ENCODE measurements at places on chromosomes 7 and 10.

DNA sequence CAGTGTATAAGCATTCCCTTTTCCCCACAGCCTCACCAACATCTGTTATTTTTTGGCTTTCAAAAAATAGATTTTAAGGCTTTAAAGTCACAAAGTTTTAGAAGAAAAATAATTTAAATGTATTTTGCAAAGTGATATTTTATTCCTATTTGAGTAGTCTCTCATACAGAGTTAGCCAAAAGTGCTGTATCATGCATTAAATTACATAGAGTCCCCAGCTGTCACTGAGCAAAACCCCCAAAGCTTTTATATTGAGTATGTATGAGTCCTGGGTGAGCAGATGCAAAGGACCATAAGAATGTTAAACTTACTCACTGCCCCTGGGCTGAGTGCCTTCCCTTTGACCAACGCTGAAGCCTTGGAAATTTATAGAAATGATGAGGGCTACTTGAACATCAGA, 70.4 kb upstream of the PTN start:
- no peak for DNase-seq

DNA sequence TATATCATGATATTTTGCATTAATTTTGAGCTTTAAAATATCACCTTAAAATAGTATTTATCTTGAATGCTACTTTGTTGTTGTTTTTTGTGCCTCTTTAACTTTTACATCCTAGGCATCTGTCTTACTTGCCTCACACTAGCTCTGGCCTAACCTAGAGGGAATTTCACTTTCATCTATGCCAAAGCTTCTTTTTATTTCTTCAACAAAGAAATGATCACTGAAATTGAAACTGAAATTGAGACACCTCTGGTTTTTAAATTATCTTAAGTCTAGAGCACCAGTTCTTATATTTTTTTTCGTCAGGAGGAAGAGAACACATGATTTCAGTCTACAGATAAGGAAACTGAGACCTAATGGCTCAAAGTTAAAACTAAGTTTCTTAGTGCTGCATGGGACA, 3.5 kb upstream of the SCIN start:
- no peak for DNase-seq

DNA sequence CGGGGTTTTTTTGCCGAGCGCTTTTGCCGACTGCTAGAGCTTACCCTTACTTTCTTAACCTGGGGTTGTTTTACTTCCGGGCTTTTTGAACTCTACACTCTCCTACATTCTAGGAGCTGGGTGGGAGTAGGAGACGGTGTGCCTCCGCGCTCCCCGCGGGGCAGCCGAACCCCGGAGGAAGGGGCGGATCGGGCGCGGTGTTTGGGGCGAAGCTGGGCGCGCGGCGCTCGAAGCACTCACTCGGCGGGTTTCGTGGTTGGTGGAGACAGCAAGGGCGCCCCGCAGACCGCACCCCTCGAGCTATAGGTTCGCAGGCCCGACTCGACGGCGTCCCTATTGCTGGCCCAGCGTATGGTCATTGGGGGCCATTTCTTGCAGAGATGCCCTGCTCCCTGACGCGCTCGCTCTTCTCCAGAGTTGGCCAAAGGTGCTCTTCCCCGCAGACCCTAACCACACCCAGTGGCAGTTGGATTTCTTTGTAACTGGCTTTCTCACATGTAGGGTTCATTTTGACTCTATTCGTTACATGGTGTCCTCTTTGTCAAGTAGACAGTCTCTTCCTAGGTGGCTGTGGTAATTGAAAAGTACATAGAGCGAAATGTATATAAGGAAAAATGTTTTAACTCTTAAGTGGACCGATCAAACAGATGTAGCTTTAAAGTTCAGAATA, 364 bp downstream of the ZNF518A start:
- no peak for DNase-seq

GRCh38 chr7:104059103-104059502, 69.6 kb upstream of the RELN start:
- no peak for DNase-seq

DNA sequence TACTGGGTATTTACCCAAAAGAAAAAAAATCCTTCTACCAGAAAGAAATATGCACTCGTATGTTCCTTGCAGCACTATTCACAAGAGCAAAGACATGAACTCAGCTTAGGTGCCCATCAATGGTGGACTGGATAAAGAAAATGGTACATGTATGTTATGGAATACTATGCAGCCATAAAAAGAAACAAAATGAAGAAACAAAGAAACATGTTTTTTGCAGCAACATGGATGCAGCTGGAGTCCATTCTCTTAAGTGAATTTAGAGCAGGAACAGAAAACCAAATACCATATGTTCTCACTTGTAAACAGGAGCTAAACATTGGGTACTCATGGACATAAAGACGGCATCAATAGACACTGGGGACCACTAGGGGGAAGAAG, 5.5 kb upstream of the GNB2 start:
- no peak for DNase-seq

- no peak for DNase-seq
These were observed 24.0 kb downstream of the CNNM1 start for GRCh38 chr10:99353182-99353581.

DNA sequence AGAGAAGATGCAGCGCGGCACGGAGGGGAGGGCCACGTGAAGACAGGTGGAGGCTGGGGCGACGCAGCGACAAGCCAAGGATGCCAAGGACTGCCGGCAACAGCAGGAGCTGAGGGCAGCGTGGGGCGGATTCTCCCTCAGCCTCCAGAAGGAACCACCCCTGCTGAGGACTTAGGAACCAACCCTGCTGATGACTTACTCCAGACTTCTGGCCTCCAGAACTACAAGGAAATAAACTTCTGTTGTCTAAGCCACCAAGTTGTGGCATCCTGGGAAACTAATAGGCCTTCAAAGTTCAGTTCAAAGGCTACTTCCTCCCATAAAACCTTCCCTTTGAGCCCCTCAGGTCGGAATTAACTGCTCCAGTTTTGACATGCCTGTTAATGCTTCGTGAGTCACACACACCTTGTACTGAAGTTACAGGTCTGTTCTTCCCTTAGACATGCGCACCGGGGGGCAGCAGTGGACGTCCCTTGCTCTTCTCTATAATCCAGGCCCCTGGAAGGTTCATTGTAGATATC, 88.4 kb upstream of the RHEB start:
- DNase-seq = no peak

GRCh38 chr7:91694351-91694841, 186.1 kb downstream of the MTERF1 start:
- DNase-seq = no peak

- no peak for DNase-seq
These were observed 56.5 kb upstream of the PFKFB3 start for GRCh38 chr10:6146013-6146785.

GRCh38 chr10:5480162-5480941, 19.0 kb downstream of the CALML5 start:
- no peak for DNase-seq

- peak; percentile 77 for DNase-seq
These were observed 75.9 kb downstream of the HIBADH start for GRCh38 chr7:27586825-27587224.

DNA sequence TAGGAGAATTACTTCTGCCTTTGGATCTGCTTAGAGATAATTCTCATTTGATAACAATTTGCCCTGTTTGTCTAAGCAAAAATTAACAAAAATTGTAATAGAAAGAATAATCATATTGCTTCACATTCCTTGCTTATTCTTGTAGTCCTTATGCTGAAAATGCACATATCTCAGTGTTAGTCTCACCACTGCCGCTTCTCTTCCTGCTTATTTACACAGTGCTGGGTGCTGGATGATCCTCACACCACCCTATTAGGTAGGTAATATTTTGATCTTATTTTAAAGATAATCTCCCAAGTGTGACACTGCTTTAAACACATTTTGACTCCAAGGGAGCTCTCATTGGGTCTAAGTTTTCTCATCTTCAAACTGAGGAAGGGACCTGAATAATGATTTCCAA, 46.0 kb downstream of the ABCA13 start:
- no peak for DNase-seq

- DNase-seq = no peak
These were observed 487.9 kb downstream of the KCNMA1 start for GRCh38 chr10:77149706-77150105.

- no peak for DNase-seq
These were observed 101.4 kb downstream of the PPP1R17 start for GRCh38 chr7:31788445-31788844.

GRCh38 chr10:3811291-3811870, 26.4 kb upstream of the KLF6 start:
- DNase-seq = no peak

DNA sequence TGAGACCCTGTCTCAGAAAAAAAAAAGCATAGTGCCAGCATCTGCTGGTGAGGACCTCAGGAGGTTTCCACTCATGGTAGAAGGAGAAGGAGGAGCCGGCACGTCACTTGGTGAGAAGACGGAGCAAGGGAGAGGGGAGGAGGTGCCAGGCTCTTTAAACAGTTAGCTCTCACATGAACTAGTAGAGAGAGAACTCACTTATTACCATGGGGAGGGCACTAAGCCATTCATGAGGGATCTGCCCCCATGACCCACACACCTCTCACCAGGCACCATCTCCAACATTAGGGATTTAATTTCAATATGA, 62.9 kb upstream of the VKORC1L1 start:
- no peak for DNase-seq

DNA sequence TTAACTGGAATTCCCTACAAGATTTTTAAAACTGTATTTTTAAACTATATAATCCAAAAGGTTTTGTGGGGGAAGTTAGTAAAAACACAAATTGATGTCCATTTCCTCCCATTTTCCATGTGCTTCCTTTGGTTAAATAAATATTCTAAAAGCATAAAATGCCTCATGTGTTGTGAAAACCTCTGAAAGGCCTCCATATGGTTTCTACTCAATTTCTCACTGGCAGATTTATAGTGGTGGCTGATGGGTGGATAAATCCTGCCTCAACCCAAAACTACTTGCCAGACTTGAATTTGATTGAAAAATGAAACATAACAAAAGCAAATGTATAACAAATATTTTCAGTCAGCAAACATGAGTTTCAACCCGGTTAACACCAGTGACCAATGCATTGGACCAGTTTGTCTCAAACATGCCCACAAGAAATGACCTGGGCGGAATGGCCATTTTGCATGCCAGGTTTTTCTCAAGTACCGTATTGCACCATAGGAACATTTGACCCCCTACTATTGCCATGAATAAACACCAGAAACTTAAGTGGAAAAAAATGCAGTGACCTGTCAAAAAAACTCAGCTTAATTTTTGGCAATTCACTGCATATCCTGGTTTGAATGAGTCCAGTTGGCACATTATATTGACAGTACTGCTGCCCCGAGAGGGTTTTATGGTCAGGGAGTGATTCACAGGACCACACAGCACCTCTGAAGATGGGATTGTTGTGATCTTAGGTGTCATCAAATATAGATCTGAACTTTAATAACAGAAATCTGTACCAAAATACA, 454.6 kb upstream of the ANKRD30A start:
- DNase-seq = no peak

GRCh38 chr10:52801947-52802346, 29.4 kb upstream of the MBL2 start:
- no peak for DNase-seq

GRCh38 chr10:17386616-17387075, 67.7 kb downstream of the ST8SIA6 start:
- DNase-seq = no peak

DNA sequence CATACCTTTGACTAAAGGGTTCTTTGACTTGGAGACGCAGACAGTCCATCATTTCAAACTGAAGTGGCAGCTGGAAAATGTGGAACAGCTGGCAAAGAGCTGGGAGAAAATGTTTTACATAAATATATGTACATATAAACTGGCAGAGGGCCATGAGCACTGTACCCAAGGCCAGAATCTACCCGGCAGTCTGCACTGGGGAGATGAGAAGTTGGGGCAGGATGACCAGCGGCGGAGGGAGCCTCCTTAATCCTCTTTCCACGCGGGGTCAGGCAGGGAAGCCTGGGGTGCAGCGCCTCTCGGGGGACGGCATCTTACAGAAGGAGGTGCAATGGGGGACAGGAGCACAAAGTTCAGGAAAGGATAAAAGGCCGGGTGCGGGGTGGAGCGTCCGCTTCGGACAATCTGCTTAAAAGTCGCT, 1.3 kb downstream of the GLI3 start:
- DNase-seq = peak; percentile 69

DNA sequence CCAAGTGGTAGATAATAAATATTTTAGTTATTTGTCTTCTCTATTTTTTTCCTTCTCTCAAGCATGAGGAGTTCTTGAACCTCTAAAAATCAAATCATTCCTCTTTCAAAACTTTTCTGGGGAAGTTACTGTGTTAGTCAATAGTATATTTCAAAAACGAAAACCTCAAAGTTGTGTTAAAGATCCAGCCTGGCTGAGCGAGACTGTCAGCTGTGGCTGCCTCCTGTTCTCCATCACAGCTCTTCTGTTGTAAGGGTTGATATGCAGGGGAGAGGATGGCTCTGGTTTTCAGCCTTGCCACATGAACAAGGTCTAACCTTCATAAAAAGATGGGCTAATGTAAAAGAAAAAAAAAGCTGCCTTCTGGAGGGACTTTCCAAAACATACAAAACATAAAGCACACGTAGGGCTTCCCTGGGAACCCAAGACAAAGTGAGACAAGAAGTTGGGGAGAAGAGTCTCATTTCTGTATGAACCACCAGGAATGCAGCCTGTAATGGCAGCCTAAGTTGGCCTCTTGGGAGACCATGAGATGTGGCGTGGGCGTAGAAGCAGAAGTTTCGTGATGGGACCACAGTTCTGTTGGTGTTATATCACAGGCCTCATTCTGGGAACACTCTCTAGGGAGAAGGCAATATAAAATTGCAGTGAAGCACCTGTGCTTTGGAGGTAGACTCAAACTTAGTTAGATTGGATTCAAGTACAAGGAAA, 77.9 kb upstream of the FHIP2A start:
- DNase-seq = no peak

GRCh38 chr10:108801775-108802517, 1121.4 kb downstream of the XPNPEP1 start:
- no peak for DNase-seq
